ENCODE measurements at places on chromosomes 2 and 18.

- DNase-seq, result no peak
These were observed 208.2 kb upstream of the CHAC2 start for GRCh38 chr2:53559302-53559966.

- DNase-seq, result no peak
These were observed 8.5 kb upstream of the STK39 start for GRCh38 chr2:168255866-168256265.

DNA sequence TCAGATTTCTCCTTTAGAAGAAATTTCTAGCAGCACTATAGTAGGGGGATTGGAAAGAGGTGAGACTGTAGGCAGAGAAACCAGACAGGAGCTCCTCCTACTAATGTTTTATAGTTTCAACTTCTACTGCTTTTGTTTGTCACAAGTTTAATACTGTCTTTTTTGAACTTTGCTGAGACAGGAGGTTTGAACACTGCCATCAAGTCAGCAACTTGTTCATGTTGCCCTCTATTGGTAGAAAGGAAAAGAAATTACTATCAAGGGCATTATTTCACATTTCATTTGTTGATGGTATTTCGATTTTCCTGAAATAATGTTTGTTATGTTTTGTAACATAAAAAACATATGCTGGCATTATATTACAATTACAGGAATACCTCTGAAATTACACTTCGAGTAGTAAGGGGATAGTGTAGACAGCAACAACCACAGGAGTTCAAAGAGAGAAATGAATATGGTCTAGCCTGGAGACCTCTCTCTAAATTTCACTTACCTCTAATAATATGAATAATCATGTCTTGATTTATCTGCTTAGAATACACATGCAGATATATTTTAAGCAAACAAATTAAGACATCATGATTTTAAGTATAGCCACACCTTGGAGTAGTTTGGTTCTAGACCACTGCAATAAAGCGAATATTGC lies 12.4 kb upstream of the CCDC88A start:
- DNase-seq, result no peak

GRCh38 chr18:59484561-59485328 lies 125.7 kb upstream of the LMAN1 start:
- DNase-seq, result no peak

- no peak for DNase-seq
These were observed 6.6 kb upstream of the TMEM214 start for GRCh38 chr2:27025861-27026851.

GRCh38 chr18:45645610-45646009 lies 30.3 kb downstream of the SLC14A2 start:
- DNase-seq, result no peak

DNA sequence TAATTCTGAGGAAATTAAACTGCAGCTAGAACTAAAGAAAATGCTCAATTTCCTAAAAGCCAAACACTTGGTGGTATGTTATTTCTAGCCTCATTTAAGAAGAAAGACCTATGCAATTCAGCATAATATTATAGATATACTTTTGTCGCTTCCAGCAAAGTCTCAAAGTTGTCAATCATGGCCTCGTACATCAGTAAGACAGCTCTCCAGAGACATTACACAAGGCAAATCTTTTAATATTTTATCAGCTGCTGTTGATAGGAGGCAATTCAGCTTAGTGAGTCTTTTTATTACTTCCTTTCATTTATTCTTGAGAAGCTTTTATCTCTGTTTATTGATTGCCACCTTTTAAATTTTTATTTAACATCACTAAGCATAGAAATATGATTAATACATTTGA lies 294.3 kb downstream of the FSIP2 start:
- no peak for DNase-seq

DNA sequence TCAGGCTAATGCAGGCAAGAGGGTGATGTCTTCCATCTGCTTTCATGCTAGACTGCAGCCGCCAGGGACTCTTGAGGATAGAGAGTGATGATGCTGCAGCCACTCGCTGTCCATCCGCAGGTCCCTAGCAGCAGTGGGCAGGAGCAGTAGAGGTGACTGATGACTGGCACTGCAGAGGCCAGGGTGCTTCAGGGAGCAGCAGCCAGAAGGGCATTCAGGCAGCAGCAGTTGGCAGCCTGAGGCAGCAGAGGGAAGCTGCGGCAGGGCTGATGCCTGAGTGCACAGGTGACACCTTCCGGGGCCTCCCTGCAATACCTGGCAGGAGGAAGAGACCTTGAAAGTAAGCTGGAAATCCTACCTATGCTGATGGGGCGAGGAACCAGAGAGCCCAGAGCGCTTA lies 214.2 kb downstream of the ICOS start:
- no peak for DNase-seq

GRCh38 chr2:60837123-60837522 lies 44.3 kb upstream of the REL start:
- no peak for DNase-seq

- no peak for DNase-seq
These were observed 547.3 kb upstream of the VWC2L start for GRCh38 chr2:213863541-213863940.

DNA sequence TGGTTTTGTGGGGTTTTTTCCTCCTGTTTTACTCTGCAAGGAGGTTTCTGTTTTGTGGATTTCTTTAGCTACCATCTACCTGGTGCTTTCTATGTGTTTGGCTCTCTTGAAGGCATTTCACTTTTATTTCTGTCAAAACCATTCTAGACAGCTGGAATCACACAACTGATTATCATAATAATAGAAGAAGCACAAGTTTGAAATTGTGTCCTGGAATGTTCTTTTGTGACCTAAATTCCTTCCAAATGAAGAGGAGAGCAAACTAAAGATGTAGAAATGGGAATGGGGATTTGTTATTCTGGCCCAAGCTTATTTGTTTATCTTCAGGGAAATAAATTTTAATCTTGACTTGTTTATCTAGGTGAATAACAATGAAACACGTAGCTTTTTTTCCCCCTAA lies 17.0 kb upstream of the MFSD2B start:
- no peak for DNase-seq

DNA sequence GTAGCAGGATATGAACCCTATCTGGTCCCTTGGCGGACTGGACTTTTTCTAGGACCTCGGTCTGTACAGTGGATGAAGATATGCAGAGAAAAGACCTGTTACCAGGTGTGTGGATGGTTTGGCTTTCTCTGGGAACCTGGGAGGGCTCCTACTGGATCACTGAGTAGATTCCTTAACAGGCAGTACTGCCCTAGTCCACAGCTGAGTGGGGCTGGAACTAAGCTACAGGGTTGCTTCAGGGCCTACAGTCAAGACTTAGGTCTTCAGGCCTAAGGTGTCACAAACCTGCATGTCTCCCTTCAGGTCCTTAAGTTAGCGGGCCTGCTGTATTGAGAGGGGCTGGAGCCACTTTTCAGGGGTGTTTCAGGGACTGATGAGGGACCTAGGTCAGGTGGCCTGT lies 42.9 kb downstream of the ORC4 start:
- no peak for DNase-seq

All from activated CD8-positive, alpha-beta memory T cell treated with anti-CD3 and anti-CD28 coated beads for 24 hours (primary cell).